Hepatocyte (in vitro differentiated cells): ENCODE measurements at places on chromosomes 1 and 21. TPM values are rescaled to one million over a fixed set of nuclear protein-coding genes. Genes with fewer than 3 reads are reported as not detected.
A peak's percentile ranks its signal among the peaks of the same experiment; 100 is the strongest.

- DNase-seq, result peak; percentile 66
These were observed 996 bp upstream of the SH3BGRL3 start for GRCh38 chr1:26278724-26279455.

DNA sequence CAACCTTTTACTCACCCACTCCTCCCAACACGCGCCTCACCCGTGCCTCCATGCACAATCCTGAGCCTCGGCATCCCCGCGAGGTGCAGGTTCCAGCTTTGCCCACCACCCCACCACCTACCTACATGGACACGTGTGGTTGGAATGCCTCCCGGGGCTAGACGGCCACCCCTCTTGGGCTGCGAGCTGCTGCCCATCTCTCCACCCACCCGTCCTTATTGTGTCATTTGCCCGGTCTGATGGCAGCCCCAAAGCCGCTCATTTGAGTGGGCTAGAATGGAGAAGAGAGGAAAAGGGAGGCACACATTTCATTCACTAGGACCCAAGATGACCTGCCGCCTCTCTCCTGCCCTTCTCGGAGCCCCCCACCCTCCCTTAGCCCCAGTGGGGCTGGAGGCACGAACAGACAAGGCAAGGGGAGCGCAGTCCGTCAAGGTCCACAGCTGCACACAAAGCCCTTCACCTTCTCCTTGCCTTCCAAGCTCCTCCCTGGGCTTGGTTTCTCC, 785 bp downstream of the ZNF697 start:
- no peak for DNase-seq

- DNase-seq, result peak; percentile 13
These were observed 155.0 kb upstream of the BEND5 start for GRCh38 chr1:48931506-48932192.

- peak; percentile 70 for DNase-seq
These were observed 115.6 kb upstream of the SLC45A1 start for GRCh38 chr1:8202182-8202905.

DNA sequence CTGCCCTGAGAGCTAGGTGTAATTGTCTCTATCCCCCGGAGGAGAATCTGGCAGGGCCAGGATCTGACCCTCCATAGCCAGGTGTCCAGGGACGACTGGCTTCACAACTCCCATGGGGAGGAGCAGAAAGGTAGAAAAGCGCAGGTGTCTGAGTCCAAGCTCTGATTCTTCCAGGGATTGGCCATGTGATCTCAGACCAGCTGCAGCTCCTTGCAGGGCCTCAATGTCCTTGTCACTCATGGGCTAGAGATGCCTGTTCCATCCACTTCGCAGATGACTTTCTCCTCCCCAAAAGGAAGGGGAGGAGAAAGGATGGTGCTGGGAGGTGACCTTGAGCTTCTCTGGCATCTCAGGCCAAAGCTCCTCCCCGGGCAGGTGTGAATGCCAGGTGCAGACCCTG, 22.7 kb downstream of the HSPG2 start:
- no peak for DNase-seq

DNA sequence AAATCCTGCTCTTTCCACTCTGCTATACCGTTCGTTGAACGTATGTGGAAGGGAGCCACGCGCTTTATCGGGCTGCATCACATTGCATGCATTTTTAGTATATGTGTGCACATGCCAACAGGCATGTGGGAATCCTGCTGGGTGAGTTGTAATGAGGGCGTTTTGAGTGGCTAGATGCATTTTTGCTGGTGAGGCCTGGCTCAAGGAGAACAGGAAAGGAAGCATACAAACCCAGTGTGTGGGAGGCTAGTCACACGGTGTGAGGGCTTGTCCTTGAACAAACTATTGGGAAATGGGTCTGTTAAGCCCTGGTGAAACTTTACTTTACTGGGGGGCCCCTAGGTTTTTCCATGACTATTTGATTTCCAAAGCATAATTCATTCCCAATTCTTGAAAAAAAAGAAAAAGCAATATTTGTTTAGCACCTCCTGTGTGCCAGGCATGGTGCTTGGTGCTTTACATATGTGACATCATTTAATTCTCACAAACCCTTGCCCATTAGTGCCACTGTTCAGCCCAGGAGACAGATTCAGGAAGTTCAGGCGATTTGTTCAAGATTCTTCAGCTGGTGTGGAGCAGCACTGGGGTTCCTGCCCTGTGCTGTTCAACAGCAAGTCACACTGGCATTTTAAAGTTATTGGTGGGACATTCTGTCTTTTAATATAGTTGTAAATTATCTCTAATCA, 25.6 kb upstream of the JUN start:
- peak; percentile 56 for DNase-seq

- DNase-seq, result no peak
These were observed 29.8 kb downstream of the DBT start for GRCh38 chr1:100219883-100220282.

DNA sequence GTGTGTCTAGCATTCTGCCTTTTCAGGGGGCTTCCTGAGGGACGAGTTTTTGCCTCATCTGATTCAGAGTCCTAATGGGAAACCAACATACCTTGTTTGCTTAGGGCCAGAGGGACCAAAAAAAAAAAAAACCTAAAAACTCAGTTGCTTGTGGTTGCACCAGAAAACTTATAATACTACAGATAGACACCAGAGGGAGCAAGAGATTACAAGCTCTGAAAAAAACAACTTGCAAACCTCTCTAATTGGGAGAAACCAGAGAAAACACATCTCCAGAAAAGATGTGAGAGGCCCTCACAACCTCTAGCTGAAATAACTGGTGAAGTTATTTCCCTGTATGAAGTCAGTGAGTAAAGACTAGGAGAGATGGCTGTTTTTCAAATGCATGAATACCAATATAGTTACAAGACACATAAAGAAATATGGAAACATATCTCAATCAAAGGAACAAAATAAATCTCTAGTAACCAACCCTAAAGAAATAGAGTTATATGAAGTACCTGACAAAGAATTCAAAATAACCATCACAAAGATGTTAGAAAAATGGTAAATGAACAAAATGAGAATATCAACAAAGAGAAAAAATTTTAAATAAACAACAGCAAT, 233.7 kb upstream of the NFIA start:
- peak; percentile 43 for DNase-seq

GRCh38 chr1:13900583-13900982, 200.6 kb downstream of the PRDM2 start:
- DNase-seq, result no peak

DNA sequence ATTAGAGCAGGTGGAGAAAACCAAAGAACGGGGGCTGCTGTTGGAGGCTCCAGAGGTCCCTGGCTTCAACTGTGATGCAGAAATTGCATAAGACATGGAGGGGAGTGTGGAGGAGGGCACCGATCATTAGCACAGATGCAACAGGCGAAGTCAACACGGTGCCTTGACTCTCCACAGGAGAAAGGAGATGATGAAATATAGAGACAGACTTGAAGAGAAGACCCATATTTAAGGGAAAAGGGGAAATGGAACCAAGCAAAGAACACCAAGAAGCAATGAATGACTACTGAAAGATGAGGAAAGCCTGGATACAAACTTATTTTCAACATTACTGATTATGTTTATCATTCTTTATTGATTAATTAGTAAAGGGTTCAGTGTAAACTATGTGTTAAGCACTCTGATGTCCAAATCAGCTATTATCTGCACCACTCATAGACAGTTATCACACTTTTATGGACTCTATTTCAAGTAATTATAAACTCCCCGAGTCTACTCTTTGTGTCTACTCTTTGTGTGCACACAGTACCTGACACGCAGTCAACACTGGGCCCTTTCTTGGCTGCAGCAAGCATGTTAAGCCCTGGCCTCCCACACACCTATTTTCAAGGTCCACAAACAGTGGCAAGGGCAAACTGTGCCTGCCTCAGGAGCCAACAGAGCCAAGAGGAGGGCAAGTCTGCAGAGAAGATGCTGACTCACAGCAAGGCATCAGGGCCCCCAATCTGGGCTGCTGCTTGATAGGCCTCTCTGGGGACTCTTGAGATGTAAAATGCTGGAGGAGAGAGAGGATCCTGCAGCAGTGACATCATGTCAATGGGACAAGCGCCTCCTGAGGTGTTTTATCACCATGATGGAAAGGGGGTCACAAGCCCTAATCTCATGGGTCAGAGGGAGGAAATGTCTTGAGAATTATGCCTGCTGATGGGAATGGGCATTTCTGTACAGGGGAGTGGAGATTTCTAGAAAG, 17.6 kb downstream of the PCNX2 start:
- DNase-seq, result no peak

DNA sequence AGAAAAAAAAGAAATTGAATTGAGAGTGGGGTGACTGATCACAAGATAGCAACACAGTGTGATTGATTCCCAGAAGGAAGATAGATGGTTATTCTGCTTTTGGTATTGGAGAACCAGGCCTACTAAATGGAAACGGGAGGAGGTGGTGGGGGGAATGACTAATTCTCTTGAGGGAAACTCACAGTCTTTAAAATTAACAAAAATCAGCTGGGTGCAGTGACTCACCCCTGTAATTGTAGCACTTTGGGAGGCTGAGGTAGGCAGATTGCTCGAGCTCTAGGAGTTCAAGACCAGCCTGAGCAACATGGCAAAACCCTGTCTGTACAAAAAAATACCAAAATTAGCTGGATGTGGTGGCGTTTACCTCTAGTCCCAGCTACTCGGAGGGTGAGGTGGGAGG, 134.6 kb upstream of the PDE4B start:
- DNase-seq, result no peak

DNA sequence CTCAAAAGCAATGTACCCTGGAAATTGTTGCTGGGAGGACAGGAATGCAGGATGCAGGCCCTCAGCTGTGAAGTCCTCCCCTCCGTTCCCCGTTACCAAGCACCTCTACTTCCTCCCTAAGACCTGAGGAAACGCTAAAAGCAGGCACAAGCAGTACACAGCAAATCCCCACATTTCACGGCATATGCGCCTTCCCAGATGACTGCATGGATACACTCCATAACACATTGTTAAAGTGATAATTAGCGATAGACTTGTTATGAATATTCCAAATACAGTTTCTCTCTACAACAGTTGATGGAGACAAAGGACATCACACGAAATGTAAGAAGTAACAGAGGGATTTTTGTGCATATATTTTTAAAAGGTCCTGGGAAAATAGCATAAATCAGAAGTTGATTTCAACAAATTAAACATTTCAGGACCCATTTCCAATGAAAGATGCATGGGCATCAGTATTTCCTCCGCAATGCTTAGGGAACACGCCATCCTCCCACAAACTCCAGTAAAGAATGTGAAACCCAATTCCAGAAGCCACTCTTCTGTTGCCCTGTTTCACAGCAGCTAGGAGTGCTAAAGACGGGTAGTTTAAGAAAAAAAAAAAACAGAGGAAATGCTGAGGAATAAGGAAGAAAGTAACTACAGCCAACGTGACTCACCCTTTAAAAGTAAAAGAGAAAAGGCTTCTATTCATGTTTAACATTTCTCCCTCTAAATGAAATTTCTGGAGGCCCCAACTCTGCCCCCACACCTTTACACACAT, 75.5 kb downstream of the HIVEP3 start:
- no peak for DNase-seq

DNA sequence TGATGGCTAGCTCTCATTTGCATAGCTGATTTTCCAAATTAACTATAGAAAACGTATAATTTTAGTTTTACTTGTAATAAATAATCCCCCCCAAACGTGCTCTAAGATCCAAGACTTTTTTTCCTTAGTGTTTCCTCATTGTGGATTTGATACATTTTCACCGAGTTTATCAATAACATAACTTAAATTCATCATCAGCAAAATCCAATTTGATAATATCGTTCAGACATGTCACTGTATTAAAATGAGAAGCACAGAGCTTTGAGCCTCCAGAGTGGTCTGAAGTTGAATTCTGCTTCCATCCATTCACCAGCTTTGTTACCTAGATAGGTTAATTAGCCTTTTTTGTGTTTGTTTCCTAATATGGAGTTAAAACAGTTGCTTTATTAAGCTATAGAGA, 51.7 kb downstream of the IVNS1ABP start:
- DNase-seq, result no peak

- DNase-seq, result no peak
These were observed 144.1 kb upstream of the AJAP1 start for GRCh38 chr1:4510276-4510691.

DNA sequence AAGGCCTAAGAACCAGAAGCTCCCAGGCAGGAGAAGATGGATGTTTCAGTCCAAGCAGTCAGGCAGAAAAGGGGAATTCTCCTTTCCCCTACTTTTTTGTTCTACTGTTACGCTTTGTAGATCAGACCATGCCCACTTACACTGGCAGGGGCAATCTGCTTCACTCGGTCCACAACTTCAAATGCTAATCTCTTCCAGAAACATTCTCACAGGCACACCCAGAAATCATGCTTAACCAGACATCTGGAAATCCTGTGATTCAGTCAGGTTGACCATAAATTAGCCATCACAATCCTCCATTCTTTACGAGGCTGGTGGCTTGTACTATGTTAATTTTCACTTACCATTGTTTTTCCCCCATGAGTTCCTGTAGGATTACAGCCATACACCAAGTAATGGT, 23.8 kb upstream of the IL10 start:
- no peak for DNase-seq

- DNase-seq, result peak; percentile 75
These were observed 1.2 kb downstream of the AGPAT3 start for GRCh38 chr21:43866260-43866629.

- no peak for DNase-seq
These were observed 79.1 kb downstream of the FMN2 start for GRCh38 chr1:240170806-240171205.

PLA2G2E gene
- not detected in 2 replicates for polyA plus RNA-seq

GIPC2 gene
- polyA plus RNA-seq, result 8.4 and 16.9 TPM in 2 replicates

TNNI3K gene
- 1.2 TPM in 1 of 2 replicates, not detected in the other for polyA plus RNA-seq
